Activated T-cell treated with anti-CD3 and anti-CD28 coated beads, Interleukin-2, amount 50 U/mL, for 1 hour (primary cell): ENCODE measurements at places on chromosomes 1 and 21.

DNA sequence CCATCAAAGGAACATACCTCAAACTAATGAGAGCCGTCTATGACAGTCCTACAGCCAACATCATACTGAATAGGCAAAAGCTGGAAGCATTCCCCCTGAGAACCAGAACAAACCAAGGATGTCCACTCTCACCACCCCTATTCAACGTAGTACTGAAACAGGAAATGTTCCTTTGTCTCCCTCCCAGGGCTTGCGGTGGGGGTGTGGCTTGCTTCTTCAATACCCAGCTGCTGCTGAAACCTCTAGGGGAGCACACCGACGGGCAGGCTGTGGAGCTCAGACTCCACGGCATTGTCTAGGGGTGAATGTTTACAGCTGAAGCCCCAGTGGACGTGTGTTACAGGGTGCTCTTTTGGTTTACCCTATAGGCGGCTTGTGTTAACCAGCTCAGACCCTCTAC is 30.5 kb upstream of the B3GALT2 start:
- no peak for DNase-seq

GRCh38 chr1:61109158-61109557 is 26.8 kb downstream of the NFIA start:
- no peak for DNase-seq

DNA sequence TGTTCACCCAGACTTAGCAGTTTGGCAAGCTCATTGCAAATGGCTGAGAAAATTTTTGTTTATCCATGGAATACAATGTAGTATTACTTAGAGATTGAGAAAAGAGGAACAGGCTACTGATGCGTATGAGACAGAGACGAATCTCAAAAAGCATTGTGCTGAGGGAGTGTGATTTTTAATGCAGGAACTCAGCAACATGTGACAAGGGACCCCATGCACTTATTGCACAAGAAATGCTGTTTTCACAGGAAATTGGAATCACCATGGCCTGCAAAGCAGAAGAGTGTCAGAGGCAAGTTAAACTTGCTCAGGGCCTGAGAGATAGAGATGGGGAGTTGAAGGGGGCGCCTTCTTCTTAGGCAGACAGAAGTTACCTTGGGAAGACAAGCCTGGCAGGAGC is 32.6 kb upstream of the TLR5 start:
- DNase-seq = no peak

DNA sequence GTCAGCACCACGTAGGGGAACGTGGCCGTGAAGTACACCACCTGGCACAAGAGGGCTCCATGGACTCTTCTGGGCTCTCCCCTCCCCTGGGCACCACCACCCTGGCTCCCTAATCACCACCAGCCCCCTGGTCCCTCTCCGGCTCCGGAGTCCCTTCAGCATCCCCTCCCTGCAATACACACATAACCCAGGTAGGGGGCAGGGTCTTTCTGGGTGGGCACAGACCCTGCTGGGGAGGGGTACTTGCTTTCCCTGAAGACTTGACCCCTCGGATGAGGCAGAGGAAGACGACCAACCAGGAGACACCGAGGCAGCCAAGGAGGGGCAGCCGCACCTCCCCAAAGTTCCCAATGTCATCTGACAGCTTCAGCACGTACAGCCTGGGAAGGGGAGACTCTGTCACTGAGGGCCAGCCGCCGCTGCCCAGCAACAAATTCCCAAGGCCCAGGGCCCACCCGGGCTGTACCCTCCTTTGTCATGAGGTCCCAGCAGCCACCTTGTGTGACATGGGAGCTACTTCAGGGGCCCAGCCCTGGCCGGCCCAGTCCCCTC is 11.3 kb downstream of the CCDC24 start:
- no peak for DNase-seq

DNA sequence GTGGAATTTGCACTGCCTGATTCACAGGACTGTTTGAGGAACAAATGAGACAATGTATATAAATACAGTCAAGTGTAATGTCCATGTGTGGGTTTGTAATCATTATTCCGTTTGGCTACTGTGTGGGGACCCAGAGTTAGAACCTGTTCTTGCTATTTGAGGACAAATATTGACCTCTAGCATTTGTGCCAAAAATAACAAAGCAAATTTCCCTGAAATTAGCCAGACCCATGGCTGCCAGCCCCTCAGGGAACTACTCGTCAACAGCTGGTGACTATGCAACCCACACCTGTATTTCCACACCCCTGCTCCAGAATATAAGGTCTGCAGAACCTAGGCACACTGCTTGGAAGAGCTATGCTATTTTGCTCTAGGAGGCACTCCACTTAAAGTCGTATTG is 70.7 kb downstream of the KCNJ6 start:
- no peak for DNase-seq

- no peak for DNase-seq
These were observed 29.4 kb upstream of the UMODL1 start for GRCh38 chr21:42041711-42042110.

GRCh38 chr1:198234520-198235251 is 77.9 kb downstream of the NEK7 start:
- DNase-seq = no peak

DNA sequence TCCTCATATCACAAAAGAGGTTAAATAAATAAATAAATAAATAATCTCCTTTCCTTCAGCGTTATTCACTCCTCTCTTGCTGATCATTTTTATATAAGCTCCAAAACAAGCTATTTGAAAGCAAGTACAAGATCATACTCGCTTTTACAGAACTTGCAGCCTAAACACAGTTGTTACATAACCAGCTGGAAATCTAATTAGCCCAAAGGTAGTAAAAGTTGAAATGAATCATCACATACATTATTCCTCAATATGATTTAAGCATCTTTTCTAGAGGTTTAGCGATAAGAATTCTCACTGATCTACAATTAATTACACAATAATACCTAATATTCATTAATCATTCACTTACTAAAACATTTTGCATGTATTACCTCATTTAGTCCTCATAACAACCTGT is 160.2 kb downstream of the COP1 start:
- DNase-seq = no peak

GRCh38 chr1:117669572-117669971 is 63.7 kb downstream of the TENT5C start:
- no peak for DNase-seq

- peak; percentile 66 for DNase-seq
These were observed 992 bp downstream of the TENT5C start for GRCh38 chr1:117606649-117607430.

GRCh38 chr1:206967096-206967849 is 3.0 kb downstream of the FCAMR start:
- no peak for DNase-seq

DNA sequence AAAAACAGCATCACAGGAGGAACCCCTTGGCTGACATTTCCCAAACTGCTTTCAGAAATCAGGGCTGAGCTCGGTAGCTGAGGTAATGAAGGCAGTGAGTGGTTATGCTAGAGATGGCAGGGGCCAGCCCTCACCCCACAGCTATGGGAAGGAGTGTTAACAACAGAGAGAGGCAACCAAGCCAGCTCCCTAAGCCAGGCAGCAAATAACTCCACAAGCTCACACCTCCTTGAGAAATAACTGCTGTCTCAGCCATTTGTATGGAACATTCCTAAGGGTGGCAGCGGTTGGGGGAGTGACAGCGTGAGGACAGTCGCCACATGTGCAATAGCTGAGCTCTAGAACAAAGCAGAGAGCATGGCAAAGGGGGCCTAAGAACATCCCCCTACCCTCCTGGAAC is 42.6 kb downstream of the LMX1A start:
- no peak for DNase-seq

- no peak for DNase-seq
These were observed 558 bp upstream of the BTG3 start for GRCh38 chr21:17613242-17613676.

DNA sequence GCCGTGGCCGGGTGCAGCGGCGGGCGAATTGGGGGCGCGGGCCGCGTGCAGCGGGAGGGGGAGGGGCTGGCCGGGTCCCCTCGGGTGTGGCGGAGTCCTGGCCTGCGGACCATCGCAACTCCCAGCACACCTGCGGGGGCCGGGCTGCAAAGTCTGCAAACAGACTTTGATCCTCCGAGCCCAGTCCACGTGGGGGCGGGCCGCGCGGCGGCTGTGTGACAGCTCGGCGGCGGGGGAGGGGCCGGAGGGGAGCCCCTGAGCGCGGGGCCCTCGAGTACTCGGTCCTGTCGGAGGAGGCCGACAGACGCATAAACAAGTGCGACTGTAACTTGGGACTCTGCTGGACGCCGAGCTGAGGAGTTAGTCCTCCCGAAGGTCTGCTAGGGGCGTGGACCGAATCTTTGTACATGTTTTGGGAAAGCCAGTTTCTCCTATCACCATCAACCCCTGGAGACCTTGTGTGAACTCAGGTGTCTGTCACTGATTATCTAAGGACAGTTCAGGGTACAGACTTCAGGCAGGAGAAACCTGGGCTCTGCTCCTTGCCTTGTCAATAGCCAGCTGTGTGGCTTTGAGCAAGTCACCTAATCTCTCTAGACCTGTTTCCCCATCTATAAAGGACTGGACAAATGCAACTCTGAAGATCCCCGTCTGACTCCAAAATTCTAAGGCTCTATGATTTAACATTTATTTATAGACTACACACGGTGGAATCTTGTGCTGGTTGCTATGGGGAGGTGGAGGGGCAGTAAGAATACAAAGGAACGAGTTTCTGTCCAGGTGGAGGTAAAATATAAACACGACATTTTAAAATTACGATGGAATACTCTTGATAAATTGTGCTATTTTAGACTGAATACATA is 710 bp upstream of the SLC30A1 start:
- DNase-seq = no peak

DNA sequence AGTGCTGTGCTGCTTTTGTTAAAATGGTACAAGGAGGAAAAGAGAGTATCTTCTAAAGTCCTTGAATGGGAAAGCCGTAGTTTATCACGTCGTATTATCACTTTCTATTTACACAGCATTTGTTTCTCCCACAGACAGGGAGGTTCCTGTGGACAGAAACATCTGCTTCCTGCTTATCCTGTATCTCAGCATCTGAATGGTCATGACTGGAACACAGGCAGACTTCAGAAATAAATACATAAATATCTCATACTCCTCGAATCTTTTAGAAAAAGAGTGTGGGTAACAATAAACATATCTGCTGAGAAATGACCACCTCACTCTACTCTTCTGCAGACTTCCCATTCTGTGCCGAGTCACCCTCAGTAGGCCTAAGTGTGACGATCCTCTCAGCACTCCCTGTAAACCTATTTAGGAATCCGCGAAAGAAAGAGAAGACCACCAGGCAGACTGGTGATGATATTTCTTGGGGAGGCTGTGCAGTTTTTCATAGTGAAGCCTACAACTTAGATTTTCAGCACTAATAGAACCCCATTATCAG is 393.5 kb downstream of the SMYD3 start:
- no peak for DNase-seq

DNA sequence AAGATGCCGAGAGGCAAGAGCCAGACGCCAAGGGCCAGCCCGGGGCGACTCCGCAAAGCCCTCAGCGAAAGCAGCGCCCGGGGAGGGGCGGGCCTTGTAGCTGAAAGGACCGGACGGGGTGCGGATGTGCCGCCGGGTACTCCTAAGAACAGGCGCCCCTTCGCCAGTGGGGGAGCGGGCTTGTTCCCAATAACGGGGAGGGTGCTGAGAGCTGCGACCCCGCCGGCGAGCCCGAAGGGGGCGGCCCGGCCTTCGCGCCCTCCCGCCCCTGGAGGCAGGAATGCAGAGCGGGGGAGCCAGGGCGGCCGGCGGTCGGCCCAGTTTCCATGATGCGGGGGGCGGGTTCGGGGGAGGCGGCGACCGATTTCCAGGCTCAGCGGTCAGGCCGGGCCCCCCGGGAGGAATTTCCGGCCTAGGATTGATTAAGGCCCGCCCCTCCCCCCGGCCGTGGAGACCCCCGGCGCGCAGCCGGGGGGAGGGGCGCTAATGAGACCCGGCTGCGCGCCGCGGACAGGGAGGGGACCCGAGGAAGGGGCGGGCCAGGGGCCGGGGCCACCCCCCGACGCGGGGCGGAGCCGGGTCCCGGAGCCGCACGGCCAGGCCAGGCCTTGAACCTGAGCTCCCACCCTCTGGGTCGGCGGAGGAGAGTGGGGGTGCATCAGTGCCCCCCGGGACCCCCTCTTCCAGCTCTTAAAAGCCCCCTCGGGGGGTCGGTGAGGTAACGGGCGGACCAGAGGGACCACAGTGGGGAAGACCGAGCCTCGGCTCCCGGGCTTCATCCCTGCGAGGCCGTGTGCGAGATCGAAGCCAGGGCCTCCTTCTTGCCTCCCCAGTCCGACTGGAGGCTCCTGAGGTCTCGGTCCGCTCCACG is 898 bp upstream of the TMEM200B start:
- peak; percentile 68 for DNase-seq

GRCh38 chr1:112386731-112387346 is 9.2 kb upstream of the CTTNBP2NL start:
- no peak for DNase-seq

GRCh38 chr1:3058263-3059030 is 10.6 kb upstream of the PRDM16 start:
- DNase-seq = no peak

GRCh38 chr1:165903672-165904071 is 76.3 kb downstream of the UCK2 start:
- DNase-seq = no peak

- DNase-seq = no peak
These were observed 4.4 kb upstream of the FASLG start for GRCh38 chr1:172654535-172654934.

- no peak for DNase-seq
These were observed 24.6 kb downstream of the SYT2 start for GRCh38 chr1:202685641-202686040.

GRCh38 chr1:71068325-71069240 is 12.3 kb downstream of the ZRANB2 start:
- DNase-seq = no peak

- DNase-seq = no peak
These were observed 18.0 kb upstream of the VSIG8 start for GRCh38 chr1:159880430-159880829.

GRCh38 chr1:214318356-214318755 is 37.4 kb downstream of the SMYD2 start:
- DNase-seq = no peak

- no peak for DNase-seq
These were observed 136.0 kb downstream of the TLR5 start for GRCh38 chr1:223006917-223007648.

DNA sequence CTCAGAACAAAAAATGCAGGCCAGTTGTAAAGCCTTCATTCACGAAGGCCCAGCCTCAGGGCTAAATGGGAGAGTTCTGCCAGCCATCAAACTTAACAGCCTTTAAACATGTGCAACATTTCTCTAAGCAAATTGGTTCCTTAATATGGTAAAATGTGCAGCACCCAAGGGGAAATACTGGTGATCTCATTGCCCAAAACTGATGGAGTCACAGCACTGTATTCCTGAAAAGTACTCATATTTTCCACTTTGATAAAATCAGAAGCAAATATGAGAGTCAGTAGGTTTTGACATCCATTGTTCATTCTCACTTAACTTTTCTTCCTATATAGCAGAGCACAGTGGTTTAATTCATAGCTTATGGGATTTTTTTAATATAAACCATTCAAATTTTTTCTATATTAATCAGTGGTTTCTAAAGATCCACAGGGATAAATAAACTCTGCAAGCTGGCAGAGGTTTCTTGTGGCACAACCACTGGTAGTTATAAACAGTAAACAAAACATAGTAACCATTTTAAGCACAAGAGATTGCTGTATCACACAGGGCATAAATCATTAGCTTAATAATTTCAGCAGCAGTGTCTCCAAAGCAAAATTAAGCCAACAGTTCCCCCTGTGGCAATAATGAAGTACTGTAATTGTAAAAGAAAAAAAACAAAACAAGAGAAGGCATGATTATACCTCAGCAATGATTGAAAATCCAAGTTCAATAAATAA is 106.9 kb upstream of the LYPLAL1 start:
- no peak for DNase-seq

- DNase-seq = no peak
These were observed 295.6 kb downstream of the S1PR1 start for GRCh38 chr1:101532377-101532776.
